Bronchial smooth muscle cell (primary cell): ENCODE measurements at places on chromosomes 6 and 20. TPM values are rescaled to one million over a fixed set of nuclear protein-coding genes. Genes with fewer than 3 reads are reported as not detected.

KCNK16 gene
- total RNA-seq = not detected in 2 replicates

MRAP2 gene
- 0.47 TPM in 1 of 2 replicates, not detected in the other for total RNA-seq

GLP1R gene
- total RNA-seq = not detected in 2 replicates

GABRR1 gene
- not detected in 2 replicates for total RNA-seq

TNXB gene
- 10.6 and 39.2 TPM in 2 replicates for total RNA-seq

LAMA4 gene
- 569 and 653 TPM in 2 replicates for total RNA-seq

LRRC73 gene
- 0.47 and 0.60 TPM in 2 replicates for total RNA-seq

DSTN gene
- total RNA-seq = 123 and 166 TPM in 2 replicates

HRH3 gene
- not detected in 2 replicates for total RNA-seq

NRSN1 gene
- total RNA-seq = under 0.01 TPM in 1 of 2 replicates, not detected in the other

MOCS1 gene
- 5.7 and 6.3 TPM in 2 replicates for total RNA-seq

TSBP1 gene
- total RNA-seq = not detected in 2 replicates

RREB1 gene
- total RNA-seq = 9.3 and 11.8 TPM in 2 replicates

BPIFB4 gene
- total RNA-seq = not detected in 2 replicates

VAPB gene
- total RNA-seq = 8.0 and 15.5 TPM in 2 replicates

KIF6 gene
- 0.16 and 0.52 TPM in 2 replicates for total RNA-seq

MRPL2 gene
- total RNA-seq = 18.1 and 22.7 TPM in 2 replicates

MYCT1 gene
- total RNA-seq = not detected in 2 replicates

DBNDD2 gene
- total RNA-seq = 0.34 and 0.63 TPM in 2 replicates

KIF25 gene
- total RNA-seq = not detected in 2 replicates

DEK gene
- 52.3 and 68.6 TPM in 2 replicates for total RNA-seq

ATP9A gene
- total RNA-seq = 38.3 and 64.9 TPM in 2 replicates

ME1 gene
- total RNA-seq = 9.1 and 15.1 TPM in 2 replicates
